ENCODE measurements at places on chromosomes 11 and 22. TPM values are rescaled to one million over a fixed set of nuclear protein-coding genes. Genes with fewer than 3 reads are reported as not detected.
A peak's percentile ranks its signal among the peaks of the same experiment; 100 is the strongest.

OR51M1 gene
- total RNA-seq: not detected

THYN1 gene
- total RNA-seq: 75.2 TPM

DNA sequence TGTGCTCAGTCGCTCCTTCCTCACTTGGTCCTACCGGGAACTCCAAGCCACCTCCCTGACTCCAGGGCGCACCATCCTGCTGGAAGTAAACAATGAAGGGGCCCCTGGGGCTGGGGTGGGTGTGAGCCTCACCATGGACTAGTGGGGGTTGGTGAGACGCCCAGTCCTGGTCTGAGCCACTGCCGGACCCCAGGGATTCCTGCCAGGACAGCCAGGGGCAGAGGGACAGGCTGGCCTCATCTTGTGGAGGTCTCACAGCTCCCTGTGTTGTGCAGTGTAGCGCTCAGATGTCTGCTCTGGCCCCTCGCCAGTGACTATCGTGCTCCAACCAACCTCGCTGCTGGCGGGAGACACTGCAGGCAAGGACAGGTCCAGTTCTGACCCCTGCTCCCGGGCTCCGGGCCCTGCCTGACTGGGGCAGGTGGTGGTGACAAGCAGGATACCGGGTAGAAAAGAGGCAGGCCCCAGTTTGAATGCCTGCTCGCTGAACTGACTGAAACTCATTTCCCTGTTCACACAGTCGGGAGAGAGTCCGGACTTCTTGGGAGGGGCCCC, 1021.4 kb downstream of the BRD1 start:
- DNase-seq: no peak

GRM5 gene
- 0.15 TPM for total RNA-seq

RIBC2 gene
- 0.30 TPM for total RNA-seq

APOA1 gene
- not detected for total RNA-seq

GRCh38 chr22:24029304-24029703, 18.2 kb downstream of the CABIN1 start:
- DNase-seq: no peak

DNA sequence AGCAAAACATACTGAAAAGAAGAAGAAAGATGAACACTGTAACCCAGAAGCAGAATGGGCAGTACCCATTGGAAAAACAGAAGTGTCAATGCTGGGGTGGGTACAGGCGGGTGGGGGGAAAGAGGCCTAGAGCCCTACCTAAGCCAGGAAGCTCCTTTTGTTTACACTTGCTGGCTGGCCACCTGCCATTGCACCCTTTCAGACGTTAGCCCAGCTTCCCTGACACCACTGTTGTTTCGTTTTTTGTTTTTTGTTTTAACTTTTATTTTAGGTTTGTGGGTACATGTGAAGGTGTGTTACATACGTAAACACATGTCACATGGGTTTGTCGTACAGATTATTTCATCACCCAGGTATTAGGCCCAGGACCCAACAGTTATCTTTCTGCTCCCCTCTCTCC, 55.4 kb downstream of the PLEKHA7 start:
- DNase-seq: no peak

CTNND1 gene
- 157 TPM for total RNA-seq

- peak; percentile 11 for DNase-seq
These were observed 38.7 kb downstream of the BARX2 start for GRCh38 chr11:129414144-129414872.

GRCh38 chr22:39727541-39727940, 157.0 kb downstream of the CACNA1I start:
- no peak for DNase-seq

NUDT8 gene
- 8.2 TPM for total RNA-seq

DNA sequence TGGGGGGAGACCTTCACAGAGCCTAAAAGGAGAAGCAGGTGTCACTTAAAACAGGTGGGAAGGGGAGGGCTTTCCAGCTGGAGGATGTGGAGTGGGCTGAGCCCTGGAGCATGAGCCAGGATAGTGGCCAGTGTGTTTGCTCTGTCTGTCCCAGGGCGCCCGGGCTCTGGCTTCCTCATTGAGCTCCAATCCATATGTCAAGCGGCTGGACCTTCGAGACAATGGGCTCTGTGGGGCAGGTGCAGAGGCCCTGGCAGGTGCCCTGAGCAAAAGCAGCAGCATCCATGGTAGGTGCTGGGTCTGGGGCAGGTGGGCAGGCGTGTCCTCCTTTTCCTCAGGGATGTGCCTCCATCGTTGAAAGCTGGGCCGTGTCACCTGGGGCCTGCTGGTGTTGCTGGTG, 2.0 kb downstream of the LRRC74B start:
- DNase-seq: no peak

GRCh38 chr11:114059278-114059983, at the start of gene ZBTB16:
TSS of gene ZBTB16 (plus strand) at chr11:114059711. CDS start at chr11:114063301, 3,590 bp downstream.
- DNase-seq: peak; percentile 30

- DNase-seq: peak; percentile 61
These were observed 33.3 kb downstream of the AMPD3 start for GRCh38 chr11:10488121-10488933.

C1QTNF4 gene
- not detected for total RNA-seq

- DNase-seq: no peak
These were observed 75.9 kb upstream of the ARFGAP3 start for GRCh38 chr22:42932857-42933484.

DNA sequence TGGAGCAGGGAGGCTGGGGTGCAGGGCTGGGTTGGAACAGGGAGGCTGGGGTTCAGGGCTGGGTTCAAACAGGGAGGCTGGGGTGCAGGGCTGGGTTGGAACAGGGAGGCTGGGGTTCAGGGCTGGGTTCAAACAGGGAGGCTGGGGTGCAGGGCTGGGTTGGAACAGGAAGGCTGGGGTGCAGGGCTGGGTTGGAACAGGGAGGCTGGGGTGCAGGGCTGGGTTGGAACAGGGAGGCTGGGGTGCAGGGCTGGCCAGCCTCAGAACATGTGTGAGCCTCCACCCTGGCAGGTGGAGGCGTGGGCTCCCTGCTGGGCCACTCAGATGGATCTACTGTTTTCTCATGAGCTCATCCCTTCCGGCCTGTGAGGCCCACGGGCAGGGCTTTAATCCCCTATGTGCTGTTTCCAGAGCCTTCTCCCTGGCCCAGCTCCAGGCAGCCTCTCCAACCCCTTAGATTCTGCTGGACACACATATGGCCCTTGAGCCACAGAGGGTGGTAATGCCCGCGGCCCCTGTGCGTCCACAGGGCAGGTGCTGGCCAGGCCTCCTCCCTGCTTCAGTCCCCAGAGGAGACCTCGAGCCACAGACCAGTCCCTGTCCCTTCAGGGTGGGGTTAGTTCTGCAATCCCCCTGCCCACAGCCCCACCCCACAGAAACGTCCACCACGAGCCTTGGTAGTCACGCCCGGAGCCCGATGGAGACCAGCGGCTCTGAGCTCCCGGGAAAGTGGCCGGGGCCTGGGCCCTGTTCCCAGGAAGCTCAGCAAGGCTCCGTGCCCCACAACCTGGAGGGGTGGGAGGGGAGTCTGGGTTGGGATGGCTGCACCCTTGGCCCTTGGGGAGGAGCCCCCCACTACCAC, 197.9 kb downstream of the BRD1 start:
- no peak for DNase-seq

DNA sequence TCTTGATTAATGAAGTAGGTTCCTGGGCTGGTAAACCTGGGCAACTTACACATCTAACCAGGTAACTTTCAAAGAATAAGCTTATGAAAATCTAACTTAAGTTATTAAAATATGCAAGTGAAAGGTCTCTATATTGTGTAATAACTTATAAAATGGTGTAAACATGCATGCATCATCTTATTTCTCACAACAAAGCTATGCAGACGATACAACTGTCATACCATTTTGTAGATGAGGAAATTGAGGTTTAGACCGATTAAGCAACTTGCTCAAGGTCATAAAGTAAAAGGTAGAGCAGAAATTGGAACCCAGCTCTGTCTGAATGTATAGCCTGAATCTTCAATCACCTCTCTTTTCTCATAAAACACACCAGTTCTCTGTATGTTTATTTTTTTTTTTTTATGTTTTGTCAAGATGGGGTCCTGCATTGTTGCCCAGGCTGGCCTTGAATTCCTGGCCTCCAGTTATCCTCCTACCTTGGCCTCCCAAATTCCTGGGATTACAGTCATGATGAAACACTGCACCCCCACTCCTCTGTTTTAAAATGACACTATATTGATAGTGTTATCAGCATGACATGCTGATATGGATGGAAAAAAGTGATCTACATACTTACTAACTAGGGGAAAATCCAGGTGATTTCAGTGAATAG, 109.6 kb downstream of the SGSM3 start:
- no peak for DNase-seq

GRCh38 chr11:67441098-67441563, 2.1 kb downstream of the CORO1B start:
- DNase-seq: no peak

DNA sequence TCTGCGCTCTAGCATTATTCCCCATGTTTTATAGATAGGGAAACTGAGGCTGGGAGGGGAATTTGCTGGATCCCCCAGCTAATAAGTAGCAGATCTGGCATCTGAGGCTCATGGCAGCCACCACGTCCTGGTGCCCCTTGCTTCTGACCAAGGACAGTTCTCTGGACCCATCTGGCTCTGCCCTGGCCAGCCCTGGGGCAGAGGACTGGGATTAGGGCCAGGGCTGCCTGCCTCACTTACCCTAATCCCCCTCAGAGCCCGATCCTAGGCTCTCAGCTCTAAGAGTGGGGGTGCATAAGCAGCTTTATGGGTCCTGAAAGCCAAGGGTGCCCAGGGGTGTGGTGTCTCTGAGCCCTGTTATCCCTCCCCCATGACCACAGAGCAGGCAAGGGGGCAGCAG, at the start of gene CABP4:
Gene CABP4 (plus strand): TSS at position 301 of the 400 bp plus-strand sequence. CDS start 70 bp downstream, at position 371.
- no peak for DNase-seq

GRCh38 chr11:57735619-57736298, 5.5 kb upstream of the SELENOH start:
- no peak for DNase-seq

DNA sequence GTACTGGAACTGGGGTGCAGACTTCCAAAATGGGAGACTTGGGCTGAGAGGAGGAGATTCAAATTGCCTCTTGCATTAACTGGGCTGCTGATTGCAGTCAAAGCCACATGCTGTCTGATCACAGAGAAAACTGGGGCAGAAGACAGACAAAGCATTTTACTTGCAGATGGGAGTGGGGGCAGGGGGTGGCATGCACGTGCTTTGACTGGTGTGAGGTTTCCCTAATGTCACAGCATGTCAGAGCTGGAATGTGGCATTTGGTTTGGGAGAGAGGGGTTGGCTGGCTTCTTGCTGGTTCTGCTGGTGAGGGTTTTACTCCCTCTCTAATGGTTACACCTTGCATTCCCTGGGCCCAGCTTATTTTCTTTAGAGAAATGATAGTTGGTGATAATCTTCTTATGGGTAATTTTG, 2.9 kb downstream of the TUB start:
- DNase-seq: no peak

DNA sequence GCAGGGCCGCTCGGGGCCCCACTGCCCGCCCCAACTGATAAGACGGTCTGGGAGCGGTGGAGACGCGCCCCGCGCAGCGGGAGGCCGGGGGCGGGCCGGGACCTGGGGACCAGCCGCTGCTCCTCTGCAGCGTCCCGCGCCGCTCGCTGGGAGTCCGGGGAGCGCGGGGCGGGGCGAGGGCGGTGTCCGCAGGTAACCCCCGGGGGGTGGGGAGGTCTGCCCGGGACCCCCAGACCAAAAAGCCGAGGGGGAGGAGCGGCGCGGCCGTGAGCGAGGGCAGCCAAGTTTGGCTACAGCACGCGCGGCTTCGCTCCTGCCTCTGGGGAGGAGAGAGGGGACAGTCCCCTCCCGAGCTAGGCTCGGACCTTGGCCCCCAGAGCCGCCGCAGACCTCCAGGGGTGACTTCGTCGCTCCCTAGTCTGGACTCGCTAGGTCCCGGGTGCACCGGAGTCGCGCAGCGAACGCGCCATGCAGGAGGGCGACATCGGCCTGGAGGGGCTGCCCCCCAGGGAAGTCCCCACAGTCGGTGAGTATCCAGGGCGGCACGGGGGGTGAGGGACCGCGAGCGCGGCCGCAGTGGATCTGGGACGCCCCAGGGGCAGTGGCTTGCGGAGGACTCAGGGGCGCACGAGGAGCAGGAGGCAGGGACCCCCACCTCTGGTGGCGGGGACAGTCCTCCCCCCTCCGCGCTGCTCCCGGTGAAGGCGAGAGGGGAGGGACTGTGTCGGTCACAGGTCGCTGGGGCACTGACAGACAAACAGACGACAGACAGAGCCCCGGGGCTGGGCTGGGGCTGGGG, 92.3 kb upstream of the ANO1 start:
- DNase-seq: no peak

DNA sequence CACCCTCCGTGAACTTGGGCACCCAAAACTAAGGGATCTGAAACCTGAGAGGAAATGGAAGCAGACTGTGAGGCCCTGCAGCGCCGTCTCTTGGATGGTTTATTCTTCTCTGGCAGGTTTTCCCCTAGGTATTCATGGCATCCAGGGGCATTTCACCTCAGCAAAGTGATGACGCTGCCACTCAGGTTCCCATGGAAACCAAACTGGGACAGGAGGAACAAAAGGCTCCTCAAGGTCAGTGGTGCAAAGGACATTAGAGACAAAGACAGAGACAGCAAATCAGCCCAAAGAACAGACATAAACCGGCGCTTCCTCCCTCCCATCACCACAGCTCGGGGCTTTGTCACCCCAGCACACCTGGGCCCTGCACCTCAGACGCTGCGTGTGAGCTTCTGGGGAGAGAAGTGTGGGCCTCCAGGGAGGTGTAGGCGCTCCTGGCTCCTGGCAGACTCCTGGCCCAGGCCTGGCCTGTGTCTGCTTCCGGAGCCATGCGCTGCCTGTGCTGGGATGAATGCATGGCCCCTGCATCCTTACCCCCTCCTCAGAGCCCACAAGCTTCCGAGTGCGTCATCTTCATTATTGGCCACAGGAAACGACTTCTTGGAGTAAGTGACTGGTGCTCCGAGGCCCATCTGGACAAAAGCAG, 5.9 kb downstream of the TP53AIP1 start:
- peak; percentile 41 for DNase-seq

DNA sequence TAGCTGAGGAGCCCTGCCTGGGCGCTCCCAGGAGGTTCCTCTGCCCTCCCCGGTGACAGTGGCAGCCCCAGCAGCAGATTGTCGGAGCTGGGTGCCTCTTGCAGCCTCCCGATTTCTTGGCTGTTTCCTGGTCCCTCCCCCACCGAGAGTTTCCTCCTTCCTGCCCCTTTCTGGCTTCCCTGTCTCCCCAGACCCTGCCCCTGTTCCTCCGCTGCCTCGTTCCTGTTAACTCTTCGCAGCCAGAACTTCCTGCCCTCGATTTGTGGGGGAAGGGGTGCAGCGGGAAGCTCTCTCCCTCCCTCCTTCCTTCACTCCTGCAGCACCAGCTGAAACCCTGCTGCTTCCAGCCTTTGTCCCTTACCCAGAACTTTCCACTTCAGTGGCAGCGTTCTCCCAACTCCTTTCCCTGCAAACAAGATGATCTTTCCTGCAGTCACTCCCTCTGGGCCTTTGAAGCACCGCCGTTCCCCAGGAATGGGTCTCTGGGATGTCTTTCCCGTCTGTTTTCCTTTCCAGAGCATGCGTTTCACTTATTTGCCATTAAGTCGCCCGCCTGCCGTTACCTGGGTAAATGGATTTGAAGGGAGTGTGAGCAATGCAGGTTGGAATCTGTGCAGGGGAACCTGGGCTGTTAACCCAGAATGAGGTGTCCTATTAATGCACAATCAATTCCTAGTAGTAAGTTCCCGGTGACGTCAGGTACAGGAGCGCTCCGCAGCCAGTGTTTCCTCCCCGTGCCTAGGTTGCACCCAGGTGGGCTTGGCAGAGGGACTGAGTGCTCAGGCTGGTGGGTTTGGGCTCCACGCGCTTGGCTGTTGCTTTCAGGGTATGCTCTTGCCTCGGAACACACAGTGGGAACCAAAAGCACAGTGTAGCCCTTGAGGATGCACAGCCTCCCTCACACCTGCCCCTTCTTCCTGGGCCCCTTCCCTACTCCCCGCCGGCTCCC, 4.3 kb downstream of the GRK2 start:
- DNase-seq: peak; percentile 92

Data from renal cortical epithelial cell (primary cell).